ENCODE measurements at places on chromosomes 2 and 18.

DNA sequence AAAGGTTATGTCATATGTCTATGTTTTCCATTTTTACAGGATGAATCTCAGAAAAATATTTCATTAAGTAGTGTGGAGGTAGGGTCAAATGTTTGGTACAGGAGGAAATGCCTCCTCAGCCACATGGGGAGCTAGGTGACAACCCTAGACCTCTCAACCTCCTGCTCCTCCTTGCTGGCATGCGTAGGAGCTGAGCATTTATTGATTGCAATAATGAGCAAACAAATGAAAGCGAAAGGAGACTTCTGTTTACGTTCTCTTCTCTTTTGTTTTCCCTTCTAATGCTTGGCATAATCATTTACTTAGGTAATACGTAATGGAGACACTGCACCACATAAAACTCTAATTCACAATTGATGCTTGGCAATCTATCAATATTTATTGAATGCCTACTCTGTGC lies 95.1 kb upstream of the CCBE1 start:
- no peak for DNase-seq

DNA sequence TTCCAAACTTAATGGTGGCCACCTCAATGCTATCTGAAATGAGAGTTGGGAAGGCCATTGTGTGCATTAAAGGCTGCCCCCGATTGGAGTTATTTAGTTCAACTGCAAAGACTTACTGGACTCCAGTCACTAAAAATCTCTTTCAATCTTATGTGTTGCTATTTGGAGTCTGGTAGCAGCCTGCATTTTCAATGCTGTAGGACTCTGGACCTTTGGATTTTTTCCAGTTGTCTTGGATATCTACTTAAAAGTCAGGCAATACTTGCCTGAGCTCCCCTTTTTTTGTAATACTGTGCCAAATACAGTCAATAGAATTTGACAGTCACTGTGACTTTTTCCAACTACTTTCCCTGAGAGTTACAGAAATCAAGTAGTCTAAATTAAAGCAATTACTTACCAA lies 281.9 kb downstream of the TRIB2 start:
- DNase-seq, result no peak

- no peak for DNase-seq
These were observed 150.4 kb downstream of the IRS1 start for GRCh38 chr2:226649201-226649600.

GRCh38 chr2:225691711-225692110 lies 292.2 kb downstream of the NYAP2 start:
- DNase-seq, result no peak

- DNase-seq, result no peak
These were observed 268.5 kb downstream of the HAUS1 start for GRCh38 chr18:46372670-46373069.

- no peak for DNase-seq
These were observed 81.4 kb downstream of the KCNS3 start for GRCh38 chr2:17959833-17960232.

GRCh38 chr2:10555810-10556111 lies 107.6 kb upstream of the ODC1 start:
- no peak for DNase-seq

GRCh38 chr2:189835855-189836558 lies 51.8 kb downstream of the PMS1 start:
- no peak for DNase-seq

DNA sequence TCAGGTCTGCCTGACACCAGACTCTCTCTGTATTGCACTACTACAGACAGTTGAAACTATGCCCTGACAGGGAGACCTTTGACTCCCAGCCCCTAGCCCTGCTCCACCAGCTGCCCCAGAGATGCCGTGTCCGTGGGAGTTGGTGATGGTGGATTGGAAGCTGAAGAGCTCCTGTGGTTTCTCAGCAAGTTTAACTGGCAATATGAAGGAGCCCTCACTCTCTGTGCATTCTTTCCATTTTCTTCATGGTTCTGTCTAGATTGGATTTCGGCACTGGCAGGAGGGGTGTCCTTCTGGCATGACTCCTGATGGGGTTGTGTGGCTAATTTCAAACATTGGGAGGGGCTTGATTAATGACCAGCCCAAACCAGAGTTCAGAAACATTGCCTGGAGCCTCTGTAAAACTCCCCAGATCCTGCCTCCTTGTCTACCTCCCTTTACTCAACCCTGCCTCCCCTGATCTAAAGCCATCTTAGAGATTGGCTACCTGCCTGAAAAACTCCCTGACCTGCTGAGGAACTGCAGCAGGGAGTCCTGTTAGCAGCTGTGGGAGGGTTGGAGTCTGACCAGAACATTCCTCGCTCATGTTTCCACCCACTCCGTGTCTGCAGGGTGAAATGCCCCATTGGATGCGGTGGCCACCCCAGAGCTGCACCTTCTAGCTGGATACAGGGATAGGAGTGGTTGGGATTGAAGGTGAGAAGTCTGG lies 206.9 kb upstream of the SPRED2 start:
- no peak for DNase-seq

DNA sequence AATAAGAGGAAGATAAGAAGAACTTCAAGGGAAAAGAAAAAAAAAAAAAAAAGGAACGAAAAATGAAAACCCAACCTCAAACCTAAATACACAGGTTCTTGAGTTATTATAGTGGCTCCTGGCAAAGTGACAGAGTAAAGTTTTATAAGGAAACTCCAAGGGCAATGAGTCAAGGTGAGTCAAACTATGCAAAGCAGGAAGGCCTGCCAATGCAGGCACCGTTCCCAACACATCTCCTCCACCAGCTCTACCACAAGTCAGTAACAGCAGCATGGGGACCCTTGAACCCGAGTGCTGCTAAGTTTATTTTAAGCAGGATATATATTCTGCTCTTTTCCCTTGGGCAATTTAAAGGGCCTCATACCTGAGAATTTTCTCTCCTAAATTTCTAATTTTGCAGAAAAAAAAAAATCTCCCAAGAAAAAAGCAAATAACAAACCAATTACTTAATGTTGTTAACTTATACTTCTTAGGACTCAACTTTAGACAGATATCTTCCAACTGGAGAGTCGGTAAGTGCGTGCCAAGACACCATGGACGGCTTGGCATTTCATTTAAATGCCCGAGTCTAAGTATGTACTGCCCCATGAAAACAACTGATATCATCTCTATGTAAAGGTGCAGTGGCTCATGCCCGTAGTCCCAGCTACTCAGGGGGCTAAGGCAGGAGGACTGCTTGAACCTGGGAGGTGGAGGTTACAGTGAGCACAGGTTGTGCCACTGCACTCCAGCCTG lies 75.7 kb upstream of the TFCP2L1 start:
- DNase-seq, result no peak

- no peak for DNase-seq
These were observed 57.7 kb downstream of the PELI1 start for GRCh38 chr2:64086347-64087082.

DNA sequence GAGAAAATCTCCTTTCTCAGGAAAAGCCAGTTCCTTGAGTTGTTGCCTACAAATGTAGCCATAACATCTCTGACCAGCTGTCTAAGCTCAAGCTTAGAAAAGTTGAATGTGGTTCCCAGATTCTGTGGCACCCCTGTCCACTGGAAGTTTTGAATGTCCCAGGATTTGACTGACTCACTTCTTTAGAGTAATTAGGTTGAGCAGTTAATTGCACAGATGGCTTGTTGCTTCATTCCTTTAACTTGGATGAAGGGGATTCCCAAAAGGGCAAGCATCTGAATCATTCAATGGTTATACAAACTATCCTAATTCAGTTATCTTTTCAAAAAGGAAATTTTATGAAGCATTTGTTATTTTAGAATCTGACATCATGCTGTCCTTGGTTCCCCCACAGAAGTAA lies 374.7 kb downstream of the LNPK start:
- DNase-seq, result no peak

DNA sequence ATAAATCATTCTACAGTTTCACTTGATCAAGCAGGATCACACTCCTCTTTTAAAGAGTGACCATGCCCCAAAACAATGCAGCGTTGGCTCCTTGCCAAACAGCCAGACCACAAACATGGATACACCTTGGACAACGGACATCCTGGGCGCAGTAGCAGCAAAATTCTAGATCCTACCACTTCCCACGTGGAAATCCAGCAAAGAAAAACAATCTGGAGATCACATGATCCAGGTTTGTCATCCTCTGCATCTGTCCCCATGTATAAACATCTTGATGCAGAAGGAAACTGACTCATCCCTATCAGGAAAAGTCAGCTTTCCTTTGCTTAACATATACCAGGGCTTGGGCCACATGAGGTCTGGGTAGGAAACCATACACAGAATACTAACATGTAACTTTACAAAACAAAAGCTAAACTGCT lies 53.1 kb downstream of the ZNF521 start:
- DNase-seq, result no peak

DNA sequence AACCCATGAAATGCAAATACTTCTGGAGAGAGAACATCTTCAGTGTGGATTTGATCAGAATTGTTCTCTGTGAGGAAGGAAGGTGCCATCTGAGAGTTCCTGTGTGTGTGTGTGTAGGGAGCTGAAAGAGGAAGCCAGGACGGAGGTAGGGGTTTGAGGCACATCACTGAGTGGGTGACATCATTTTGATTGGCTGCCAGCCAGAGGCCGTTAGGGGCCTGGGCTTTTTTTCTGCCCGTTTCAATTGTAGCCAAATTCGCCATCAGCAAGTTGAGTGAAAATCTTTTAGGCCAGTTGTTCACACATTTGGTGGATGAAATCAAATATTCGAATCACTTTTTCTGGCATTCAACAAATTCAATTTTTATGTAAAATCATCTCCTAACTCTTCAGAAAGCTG lies 48.9 kb downstream of the TSN start:
- DNase-seq, result no peak

DNA sequence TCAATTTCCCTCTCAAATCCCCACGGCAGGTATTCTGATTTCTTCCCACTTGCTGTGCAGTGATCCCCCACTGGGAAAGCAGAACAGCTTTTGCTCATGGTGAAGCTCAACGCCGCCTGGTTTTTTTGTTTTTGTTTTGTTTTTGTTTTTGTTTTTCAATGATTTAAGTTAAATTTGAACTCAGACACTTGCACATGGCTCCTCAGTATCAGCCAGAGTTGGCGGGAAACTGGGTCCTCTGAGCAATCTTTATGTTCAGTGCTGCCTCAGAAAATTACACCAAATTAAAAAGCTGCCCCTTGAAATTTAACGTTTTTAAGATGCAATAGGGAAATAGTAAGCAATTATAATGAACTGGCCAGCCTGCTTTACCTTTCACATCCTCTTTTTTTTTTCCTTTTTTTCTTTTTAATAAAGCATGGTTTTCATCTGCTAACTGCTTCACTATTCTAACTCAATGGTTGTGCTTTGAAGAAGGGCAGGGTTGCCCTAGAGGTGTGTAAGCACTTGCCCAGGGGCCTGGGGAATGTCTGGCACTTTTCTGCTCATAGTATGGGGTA lies 277.0 kb upstream of the HNRNPA3 start:
- no peak for DNase-seq

DNA sequence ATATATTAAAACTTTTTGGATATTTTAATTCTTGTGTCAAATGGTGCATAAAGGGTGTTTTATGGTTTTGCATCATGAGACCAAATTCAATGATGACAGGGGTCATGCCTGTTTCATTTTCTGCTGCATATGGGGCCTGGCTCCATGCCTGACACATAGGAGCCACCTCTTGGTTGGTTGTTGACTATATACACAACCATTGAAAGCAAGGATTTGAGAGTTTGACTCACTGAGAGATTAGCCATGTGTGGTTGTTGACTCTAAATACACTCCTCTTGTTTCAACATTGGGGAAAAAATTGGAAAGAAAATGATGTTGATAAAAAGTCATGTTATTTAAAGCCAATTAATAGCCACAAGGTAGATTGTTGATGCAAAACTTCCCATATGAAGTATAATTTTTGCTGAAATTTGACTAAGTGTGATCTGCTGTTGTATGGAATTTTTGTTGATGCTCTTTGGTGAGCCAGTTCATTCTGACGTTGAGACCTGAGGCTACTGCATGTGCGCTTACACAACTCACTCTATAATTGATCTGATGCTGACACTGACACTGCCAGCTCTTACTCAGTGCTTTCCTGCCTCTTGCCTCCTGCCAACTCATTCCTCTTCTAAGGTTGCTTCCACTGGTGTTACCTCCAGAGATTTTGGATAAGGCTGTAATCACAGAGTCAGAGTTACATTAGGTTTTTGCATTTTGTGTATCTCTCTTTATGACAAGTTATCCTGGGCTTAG lies 446.2 kb upstream of the SLC14A2 start:
- DNase-seq, result no peak

DNA sequence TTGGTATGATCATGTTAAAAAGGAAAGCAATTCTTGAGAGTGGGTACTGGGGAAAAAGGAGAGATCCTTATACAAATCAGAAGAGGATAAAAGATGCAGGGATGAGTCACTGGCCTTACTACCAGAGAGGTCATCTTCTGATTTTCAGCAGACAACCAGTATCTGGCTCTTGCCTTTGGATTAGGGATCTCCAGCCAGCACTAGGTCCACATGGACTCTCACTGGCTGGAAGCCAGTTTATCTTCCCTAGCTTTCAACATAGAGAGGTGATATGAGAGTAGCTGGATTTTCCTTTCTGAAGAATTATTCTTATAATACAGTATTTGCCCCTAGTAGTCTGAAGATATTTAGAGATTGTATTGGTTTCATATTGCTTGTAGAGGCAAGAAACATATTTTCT lies 30.2 kb downstream of the CERKL start:
- no peak for DNase-seq

DNA sequence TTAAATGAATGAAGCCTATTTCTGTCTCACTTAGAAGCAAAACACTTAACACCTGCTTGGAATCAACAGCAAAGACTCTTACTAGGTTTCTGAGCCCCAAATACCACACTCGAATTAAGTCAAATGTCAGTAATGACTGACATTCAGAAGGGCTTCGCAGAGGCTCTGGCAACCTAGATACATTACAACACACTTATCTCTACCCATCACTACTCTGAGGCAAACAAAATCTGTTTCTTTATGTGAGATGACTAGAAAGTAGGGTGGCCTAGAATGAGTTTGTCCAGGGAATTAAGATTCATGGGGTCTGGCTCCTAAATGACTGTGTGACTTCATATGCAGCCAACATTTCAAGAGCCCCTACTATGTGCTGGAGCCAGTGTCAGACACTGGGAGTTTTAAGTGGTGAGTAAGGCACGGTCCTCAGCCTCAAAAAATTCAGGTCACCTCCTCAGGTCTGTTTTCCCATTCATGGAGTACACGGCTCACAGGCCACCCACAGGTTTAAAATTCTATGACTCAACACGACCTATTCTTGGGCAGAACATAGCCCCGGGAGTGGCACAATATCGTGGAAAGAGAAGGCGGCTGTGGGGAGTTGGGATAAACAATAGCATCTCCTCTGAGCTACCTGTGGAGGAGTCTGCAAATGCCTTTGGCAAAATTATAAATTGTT lies 150.3 kb upstream of the ZFP36L2 start:
- no peak for DNase-seq

- no peak for DNase-seq
These were observed 185.8 kb downstream of the DOK6 start for GRCh38 chr18:69586537-69586936.

GRCh38 chr2:39033980-39034379 lies 86.9 kb downstream of the SOS1 start:
- DNase-seq, result no peak

Measured in iPS DF 6.9 (cell line).